ENCODE measurements at places on chromosomes 5 and 9.

- DNase-seq: no peak
Observed at GRCh38 chr5:72167804-72168203, 60.5 kb downstream of the MAP1B start.

- DNase-seq: no peak
Observed at GRCh38 chr9:115649991-115650472, 503.6 kb upstream of the PAPPA start.

- no peak for DNase-seq
Observed at GRCh38 chr5:104412649-104413240, 850.2 kb upstream of the NUDT12 start.

- no peak for DNase-seq
Observed at GRCh38 chr9:135743546-135744332, 41.8 kb downstream of the KCNT1 start.

GRCh38 chr5:77494935-77495334, 2.8 kb upstream of the WDR41 start:
- DNase-seq: no peak

DNA sequence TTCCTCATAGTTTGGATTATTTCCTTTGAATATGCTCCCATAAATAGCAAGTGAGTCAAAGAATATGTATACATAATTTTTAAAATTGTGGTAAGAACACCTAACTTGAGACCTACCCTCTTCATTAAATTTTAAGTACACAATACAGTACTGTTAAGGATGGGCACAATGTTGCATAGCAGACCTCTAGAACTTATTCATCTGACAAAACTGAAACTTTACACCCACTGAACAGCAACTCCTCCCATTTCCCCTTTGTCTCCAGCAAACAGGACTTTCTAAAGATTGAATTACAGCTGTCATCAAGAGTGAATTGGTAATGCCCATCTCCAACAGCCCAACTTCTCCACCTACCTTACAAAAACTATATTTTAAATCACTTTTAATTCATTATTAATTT, 388.9 kb downstream of the HTR1A start:
- no peak for DNase-seq

- DNase-seq: no peak
Observed at GRCh38 chr9:20838218-20838617, 154.2 kb downstream of the FOCAD start.

DNA sequence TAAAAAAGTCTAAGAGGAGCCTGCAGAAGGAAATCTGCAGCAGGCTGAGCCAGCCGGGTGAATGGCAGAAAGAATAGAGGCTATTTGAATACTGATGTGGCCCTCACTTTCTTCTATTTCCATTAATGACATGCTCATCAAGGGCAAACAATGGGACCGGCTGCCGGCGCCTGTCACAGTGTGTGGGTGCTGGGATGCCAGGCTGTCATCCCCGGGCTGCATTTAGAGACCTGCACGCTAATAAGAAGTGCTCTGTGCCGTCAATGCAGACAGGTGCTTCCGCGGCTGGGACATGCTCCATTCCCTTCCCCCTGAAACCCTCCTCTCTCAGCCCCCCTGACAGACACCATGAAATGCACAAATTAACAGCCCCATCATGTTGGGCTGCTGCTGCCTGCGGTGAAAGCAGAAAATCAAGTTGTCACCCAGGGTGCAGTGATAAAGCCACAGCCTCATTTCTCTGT, 217.7 kb upstream of the TBCA start:
- no peak for DNase-seq

- peak; percentile 69 for DNase-seq
Observed at GRCh38 chr5:134526483-134527155, 1.1 kb downstream of the JADE2 start.

GRCh38 chr5:98458004-98458403, 315.5 kb upstream of the RGMB start:
- no peak for DNase-seq
